Suppressor macrophage (primary cell): ENCODE measurements at places on chromosomes 5 and 9.

GRCh38 chr5:113190347-113190746 is 213.7 kb downstream of the DCP2 start:
- DNase-seq: no peak

DNA sequence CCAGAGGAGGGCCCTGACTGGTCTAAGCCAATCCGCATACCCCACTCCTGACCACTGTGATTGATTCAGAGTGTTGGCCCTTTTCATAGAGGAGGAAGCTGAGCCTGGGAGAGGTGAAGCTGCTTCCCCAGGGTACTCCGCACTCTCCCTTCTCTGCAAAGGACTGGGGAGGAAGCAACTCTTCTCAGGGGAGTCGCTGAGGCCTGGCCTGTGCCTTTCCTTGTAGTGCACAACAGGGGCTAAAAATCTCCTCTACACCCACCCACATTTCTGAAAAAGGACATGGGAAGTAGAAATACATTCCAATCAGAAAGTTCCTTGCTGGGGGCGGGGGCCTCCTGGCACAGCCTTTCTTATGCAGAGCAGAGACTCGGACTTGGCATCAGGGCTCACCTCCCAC is 22.2 kb downstream of the AK8 start:
- no peak for DNase-seq

DNA sequence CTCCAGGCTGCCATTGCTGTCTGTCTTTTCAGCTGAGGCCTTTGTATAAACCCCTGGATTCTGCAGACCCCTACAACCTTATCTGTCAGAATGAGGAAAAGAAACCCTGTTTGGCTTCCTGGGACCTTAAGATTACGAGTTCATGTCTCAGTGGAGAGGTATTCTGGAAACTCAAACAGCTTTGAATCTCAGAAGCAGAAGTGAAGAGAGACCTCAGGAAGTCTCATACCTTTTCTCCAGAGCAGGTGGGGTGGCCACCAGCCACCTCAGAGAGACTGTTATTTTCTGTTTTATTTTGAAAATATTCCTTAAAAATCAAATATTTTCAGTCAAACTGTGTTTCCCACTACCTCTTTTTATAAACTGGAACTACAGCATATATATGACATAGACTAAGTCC is 457.5 kb downstream of the TMEM232 start:
- DNase-seq: no peak

GRCh38 chr9:110635589-110635988 is 33.0 kb upstream of the MUSK start:
- no peak for DNase-seq

- DNase-seq: no peak
Observed at GRCh38 chr5:58967597-58968281, 384.9 kb downstream of the RAB3C start.

- DNase-seq: no peak
Observed at GRCh38 chr9:103287361-103287760, 292.2 kb downstream of the CYLC2 start.

- no peak for DNase-seq
Observed at GRCh38 chr5:109863752-109864151, 174.0 kb downstream of the MAN2A1 start.

DNA sequence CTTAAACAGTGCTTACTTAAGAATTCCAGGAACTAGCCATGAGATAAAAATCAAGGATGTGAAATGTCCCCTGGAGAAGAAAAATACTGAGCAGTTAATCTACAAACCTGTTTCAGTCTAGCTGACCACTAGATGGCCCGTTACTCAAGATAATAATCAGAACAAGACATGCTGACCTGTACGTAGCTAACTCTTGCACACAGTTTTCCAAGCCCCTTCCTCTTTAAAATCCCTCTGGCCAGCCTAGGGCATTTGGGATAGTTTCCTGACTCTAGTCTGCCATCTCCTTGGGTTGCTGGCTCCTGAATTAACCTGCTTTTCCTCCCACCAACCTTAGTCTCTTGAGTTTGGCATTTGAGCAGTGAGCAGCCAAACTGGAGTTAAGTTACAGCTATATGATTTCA is 59.2 kb upstream of the TRAF1 start:
- peak; percentile 52 for DNase-seq

DNA sequence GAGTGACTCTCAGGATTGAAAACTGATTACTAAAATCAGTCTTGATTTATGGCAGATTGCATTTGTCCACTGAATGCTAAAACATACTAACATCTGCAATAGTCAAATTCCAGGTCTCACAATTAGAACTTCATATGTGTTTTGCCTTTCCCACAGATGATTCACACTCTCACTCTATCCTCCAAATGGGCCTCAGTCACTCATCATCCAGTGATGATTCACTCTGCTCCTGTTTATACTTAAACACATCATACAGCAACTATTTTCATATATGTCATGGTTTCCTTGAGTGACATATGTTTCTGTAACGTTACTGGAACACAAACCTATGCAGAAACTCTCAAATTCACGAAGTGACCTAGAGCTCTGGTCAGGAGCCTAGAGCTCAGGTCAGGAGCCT is 512.9 kb downstream of the HINT1 start:
- DNase-seq: no peak

GRCh38 chr9:19788614-19789271 is at the start of gene SLC24A2:
TSS of gene SLC24A2 (minus strand) at chr9:19789037.
- DNase-seq: no peak

DNA sequence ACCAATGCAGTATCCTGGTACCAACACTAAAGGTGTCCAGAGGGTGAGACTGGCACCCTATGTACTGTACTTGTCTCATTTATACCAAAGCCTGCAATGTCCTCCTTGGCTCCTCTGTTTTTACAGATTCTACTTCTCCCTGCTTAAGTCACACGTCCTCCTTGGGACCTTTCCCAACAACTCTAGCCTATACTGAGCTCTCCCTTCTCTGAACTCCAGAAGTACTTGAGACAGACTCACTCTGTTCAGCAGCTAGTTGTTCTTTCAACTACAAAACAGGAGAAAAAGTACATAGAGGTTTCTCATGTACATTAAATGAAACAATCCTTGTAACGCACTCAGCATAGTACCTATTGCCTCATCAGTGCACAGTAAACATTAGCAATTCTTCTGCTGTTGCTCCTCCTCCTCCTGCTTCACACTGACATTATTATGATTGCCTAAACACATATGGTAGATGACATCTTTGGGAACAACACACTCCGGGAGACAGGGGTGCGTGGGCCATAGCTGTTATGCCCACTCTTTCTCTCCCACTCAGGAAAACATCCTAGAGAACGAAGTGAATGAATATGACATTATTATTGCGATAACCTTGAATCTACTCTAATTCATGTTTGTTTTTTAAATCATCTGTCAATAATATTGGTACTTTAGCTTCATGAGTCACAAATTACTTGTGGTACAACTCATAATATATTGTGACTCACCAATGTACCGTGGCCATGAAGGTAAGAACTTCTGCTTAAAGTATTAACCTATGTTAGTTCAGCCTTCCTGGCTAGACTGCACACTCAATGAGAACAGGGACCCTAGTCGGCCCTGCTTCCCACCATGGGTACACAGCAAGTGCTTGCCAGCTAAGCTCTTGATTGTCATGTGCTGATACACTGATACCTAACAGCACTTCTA is 180.3 kb upstream of the ADRA1B start:
- DNase-seq: no peak

- no peak for DNase-seq
Observed at GRCh38 chr9:68730570-68731235, 25.7 kb downstream of the PIP5K1B start.

DNA sequence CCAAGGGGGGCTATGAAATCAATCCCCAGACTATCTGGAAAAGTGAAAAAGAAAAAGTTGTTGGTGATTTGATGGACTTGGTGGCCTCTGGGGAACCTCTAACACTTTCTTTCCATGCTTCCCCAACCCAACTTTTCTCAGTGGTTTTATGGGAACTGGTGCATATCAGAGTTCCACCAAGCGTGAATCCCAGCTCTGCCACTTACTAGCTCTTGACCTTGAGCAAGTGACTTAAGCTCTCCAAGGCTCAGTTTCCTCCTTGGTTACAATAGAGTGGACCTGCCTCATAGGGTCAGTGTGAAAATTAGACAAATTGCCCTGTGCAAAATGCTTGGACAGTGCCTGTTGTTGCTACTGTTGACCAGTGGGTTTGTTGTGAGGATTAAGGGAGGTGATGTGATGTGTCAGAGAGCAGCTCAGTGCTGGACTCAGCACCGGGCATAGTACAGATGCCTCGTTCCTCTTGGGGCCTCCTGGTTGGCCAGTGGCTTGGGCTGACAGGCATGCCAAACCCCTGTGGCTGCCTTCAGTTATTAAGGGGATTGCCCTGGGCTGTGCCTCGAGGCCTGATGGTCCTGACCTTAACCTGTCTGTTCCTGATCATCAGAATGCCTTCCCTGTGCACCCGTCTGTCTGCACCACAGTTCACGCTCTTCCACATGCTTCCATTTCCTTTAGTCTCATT is 49.3 kb downstream of the COL15A1 start:
- DNase-seq: peak; percentile 19

DNA sequence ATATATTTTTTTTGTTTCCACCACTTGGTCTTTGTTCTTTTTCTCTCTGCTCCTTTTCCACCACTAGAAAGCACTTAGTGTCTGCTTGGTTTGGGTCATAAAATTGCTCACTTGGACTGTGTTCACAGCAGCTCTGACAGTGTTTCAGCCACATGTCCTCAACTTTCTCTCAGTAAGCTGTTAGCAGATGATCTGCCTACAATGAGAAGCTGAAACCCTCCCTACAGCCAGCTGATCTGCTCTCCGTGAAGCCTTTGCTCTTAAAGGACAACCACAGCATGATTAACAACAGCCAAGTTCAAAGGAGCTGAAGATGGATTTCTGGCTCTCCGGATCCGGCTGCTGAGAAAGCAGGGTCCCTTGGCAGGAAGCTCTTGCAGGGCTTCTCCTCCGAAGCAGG is 31.6 kb downstream of the PRLR start:
- DNase-seq: no peak
